Epithelial cell of prostate (primary cell): ENCODE measurements at places on chromosomes 6 and 20.

DNA sequence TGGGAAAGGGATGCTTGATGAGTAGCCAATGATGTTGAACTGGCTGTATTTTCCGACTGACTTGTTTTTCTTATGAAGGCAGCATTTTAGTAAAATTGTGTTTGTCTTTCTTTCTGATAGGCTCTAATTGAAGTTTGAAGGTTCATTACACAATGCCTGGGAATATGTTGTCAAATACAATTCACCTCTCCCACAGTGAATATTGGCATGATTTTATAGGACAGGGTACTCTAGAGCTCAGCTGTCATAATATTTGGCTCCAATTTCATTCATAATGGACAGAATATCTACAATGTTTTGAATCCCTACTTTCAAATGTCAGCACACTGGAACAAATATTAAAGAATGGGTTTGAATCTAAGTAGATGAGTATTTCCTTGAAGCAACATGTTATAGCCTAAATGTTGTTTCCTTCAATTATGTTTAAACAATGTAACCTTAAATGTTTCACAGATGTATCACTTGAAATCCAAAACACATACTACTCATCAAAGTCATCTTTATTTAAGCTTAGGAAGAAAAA, 81.4 kb downstream of the LAMA2 start:
- no peak for DNase-seq

DNA sequence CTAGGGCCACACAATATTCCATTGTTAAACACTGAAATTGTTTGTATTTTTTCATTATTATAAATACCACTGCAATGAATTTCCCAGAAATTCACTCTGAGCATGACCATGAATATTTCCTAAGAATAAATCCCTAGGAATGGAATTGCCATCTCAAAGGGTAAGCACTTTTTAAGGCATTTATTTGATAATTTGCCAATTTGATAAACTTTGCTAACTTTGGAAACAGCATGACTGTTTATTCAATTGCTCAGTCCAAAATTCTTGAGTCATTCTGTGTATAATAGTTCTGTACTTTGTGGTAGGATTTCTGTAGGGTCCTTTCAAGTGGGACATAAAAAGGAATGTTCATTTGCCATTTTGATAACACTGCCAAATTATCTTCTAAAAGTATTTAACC, 44.2 kb upstream of the TOX2 start:
- DNase-seq = no peak

DNA sequence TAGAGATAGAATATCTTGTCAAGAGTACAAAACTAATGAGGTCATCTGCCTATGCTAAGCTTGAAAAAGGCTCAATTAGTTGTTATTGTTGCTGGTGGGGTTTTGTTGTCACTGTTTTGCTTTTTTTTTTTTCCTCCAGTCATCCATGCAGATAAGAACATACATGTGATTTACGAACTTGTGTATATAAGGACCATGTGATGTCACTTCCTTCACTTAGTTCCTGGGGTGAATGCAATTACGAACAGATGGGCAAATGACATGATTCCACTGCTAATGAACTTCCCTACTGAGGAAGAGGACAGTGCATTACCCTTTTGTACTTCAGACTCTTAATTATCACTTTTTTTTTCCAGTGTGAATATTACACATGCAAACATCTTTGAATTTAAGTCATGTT, 1175.3 kb upstream of the GJE1 start:
- DNase-seq = no peak

DNA sequence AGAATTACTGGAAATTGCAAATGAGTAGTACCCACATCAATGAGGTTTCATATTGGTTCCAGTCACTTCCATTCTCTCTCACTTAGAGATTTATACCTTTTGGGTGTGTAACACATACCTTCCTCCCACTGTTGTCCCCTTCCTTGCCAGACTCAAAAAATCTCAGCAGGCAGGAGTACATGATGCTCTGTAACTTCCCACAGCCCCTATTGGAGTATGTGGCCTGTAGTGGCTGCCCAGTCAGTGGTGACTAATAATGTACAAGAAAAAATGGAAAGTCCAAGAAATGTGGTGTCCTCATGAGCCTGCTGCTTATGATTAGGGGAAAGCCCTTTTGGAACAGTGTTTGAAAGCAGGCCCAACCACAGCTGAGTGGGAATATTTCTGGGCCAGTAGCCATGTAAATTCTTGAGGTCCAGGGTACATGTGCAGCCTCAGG, 312.0 kb downstream of the ZFAND3 start:
- DNase-seq = no peak

DNA sequence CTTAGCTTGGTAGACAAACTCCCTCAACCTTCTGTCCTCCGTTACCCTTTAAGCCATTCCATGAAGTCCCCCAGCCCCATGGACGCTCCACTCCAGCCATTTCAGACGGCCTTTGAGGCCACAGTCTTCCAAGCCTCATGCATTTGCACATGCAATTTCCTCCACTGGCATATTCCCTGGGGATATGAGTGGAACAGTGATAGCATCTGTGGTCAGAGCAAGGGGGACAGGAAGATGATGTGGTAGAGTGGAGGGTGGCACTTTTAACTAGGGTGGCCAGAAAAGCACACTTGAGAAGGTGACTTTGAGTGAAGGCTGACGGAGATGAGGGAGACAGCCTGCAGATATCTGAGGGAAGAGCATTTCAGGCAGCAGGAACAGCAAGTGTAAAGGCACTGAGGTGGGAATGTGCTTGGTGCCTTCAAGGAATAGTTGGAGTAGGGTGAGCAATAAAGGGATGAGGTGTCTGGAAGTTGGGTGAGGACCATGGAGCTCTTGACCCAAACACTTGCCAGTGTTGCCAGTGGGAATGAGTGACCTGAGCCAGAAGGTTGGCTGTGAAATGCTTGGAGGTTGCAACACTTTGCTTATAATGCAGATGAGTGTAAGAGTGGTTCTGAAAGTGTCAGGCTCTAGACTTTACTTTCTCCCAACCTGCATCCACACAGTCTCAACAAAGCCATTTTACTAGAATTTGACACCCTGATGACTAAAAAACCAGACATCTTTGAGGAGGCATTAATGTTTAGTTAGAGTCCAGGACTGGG, 275.6 kb upstream of the SUPT3H start:
- DNase-seq = no peak

DNA sequence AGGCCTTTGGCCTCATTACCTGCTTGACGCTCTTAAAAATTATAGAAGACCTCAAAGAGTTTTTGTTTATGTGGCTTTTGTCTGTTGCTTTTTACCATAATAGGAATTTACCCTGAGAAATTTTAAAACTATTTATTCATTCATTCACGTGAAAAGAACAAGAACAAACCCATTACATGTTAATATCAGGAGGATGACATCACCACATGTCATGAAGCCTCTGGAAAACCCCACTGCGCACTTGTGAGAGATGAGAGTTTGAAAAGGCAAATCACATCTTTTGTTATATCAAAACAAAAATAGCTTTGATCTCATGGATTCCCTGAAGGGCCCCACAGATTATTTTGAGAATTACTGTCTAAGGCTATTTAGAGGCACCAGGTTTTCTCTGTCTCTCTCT, 61.3 kb upstream of the EYA2 start:
- no peak for DNase-seq

- DNase-seq = no peak
Measured at GRCh38 chr20:24359321-24360027, 110.0 kb upstream of the SYNDIG1 start.

- peak; percentile 8 for DNase-seq
Measured at GRCh38 chr6:50091641-50092040, 41.9 kb upstream of the DEFB112 start.

DNA sequence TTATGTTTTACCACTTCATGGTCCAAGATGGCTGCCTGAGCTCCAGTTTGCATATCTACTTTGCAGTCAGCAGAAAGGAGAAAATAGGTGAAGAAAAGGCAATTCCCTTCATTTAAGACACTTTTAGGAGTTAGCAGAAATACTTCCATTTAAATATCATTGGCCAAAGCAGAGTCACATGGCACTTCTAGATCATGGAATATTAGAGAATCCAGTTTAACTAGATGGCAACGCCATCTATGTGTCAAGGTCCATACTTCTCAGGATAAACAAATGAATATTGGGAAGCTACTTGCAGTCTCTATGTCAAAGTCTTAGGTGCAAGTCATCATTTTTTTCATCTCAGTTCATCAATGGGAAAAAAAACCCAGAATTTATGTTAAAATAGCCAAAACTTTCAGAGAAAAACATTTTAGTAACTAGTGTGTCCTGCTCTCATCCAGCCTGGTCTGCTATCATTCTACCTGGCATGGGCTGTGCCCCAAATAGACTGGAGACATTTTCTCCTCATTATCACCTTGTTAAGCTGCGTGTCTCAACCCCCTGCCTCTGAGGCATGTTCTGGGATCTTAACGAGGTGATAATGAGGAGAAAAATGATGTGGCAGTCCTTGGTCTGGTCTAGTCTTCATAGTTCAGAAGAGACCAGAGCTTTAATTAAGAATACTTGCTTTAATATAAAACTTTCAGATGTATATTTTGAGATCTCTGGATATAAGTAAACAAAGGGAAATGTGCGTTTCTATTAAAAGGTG, 227.3 kb downstream of the TBX18 start:
- no peak for DNase-seq

DNA sequence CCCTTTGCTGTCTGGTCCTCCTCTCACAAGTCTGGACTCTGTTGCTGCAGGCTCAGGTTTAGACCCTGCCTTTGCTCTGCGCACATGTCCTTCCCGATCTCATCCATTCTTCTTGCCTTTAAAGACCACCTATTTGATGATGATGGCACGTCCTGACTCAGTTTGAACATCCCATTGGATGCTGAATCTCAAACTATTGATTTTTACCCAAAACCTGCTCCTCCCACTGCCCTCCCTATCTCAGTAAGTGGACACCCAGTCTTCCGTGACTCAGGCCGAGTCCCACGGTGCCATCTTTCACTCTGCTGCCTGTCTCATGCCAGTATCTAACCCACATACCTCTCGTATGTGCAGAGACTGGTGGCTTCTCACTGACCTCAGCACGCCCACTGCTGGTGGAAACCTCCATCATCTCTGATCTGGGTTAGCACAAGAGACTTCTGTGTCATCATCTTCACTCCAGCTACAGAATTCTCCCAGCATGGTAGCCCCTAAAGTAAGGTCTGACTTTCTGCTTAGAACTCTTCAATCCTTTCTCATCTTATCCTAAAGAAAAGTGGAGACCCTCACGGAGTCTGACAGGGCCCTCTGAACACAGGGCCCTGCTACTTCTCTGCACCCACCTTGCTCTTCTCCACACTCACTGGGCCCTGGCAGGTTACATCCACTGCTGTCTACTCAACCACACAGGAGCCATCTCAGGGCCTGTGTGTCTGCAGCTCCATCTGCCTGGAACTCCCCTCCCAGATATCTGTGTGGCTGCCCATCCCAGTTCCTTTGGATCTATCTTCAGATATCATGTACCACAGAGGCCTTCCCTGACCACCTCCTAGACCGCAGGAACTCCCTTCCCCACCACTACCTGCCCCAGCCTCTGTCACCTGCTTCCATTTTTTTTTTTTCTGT, 387.1 kb upstream of the AGPAT4 start:
- DNase-seq = no peak

GRCh38 chr20:56430461-56430860, 18.4 kb downstream of the CASS4 start:
- no peak for DNase-seq

GRCh38 chr20:62136283-62137091, 6.7 kb downstream of the PSMA7 start:
- DNase-seq = no peak

DNA sequence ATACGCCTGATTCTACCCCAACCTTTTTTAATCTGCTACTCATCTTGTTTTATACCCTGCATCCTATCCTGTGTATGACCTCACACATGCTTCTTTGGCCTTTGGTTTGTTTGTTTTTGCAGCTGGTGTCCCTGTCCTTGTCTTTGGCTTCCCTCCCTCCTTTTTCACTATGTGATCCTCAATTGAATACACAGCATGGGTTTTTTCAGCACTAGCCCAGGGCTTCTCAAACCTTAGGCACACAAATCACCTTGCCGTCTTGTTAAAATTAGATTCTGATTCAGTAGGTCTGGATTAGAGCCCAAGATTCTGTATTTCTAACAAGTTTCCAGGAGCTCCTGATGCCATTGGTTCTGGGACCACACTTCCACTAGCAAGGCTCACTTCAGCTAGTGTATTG, 321.5 kb upstream of the MAN1A1 start:
- no peak for DNase-seq

DNA sequence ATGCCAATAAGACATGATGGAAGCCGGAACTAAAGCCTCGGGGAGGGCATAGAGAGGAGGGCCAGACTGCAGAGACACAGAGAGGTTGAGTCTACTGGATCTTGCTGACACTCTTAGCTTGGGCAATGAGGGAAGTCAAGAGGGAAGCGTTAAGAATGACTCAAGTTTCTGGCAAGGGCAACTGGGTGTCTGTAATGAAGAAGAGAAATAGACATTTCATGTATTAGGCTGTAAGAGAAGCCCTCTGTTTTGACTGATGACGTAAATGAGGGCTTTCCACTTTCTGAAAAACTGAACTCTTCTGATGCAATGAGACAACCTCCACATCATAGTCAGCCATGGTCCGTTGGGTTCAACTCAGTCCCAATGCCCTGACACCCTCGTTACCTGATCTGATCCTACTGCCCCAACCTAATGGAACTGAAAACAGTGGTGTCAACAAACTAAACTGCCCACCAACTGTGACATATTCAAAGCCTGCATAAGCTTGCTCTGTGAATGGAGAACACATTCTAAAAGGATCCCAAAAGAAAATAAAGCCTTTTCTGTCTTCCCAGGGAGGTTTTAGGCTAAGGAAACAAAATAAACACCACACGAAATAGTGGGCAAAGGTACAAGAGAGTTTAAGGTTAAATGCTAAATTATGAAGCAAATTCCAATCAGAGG, 45.8 kb upstream of the PNRC1 start:
- peak; percentile 82 for DNase-seq

DNA sequence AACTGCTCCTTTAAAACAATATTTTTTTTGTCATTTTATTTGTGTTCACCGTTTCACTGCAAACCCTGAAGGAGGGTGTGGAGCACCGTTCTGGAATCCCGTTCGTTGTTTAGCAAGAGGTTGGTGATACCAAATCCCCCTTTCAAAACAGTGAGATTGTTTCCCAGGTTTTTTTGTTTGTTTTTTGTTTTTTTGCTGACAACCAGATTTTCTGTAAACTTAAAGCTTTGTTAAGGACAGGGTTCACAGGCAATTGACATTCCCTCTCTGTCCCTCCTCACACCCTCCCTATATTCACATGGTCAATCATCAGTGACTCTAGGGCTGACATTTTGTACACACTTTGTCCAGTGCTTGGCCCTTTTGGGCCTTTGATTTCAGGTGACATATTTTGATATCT, 21.0 kb upstream of the MROH8 start:
- no peak for DNase-seq

GRCh38 chr20:18702736-18703135, 110.8 kb upstream of the SCP2D1 start:
- no peak for DNase-seq

DNA sequence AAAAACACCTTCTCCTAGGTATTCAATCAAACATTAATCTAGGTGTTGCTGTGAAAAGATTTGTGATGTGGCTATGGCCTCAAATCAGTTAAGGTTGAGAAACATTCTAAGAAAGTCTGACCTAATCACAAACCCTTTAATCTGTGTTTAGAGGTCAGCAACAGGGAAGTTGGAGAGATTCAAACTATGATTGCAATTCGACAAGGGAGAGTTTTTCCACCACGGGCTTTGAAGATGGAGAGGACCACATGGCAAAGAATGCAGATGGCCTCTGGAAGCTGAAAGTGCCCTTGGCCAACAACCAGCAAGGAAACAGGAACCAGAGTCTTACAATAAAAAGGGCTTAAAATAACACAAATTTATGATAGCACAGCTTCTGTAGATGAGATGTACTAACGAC, 29.6 kb upstream of the LGSN start:
- no peak for DNase-seq

GRCh38 chr6:150202404-150202803, 59.6 kb downstream of the PPP1R14C start:
- no peak for DNase-seq

- DNase-seq = no peak
Measured at GRCh38 chr6:11213422-11214021, 18.9 kb downstream of the NEDD9 start.
